ENCODE measurements at places on chromosomes 5 and 9.

DNA sequence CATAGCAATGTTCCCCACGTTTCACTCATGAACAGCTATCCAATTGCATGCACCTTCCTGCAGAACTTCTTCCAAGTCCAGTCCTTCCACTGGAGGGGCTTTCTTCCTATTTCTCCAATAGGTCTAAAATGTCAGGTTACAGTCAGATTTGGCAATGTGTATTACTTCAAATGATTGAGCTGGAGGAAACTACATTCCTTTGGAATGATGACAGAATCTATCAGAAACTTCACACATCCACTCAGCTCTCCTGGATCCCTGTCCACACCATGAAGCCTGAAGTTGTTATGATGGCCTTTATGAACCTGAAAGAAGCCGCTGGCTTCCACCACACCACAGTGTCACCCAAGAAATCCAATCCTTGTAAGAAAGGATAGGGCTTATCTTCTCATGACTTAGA is 32.2 kb downstream of the FBXW2 start:
- no peak for DNase-seq

GRCh38 chr5:86125731-86126601 is 491.8 kb upstream of the COX7C start:
- no peak for DNase-seq

GRCh38 chr9:14993061-14993800 is 83.0 kb upstream of the FREM1 start:
- DNase-seq, result no peak

- DNase-seq, result no peak
Measured at GRCh38 chr9:135728436-135729110, 26.6 kb downstream of the KCNT1 start.

All from stimulated activated CD8-positive, alpha-beta memory T cell treated with anti-CD3 and anti-CD28 coated beads, Interleukin-4, amount 100 ng/mL, for 1 hour (primary cell).